ENCODE measurements at places on chromosomes 7 and 10.

DNA sequence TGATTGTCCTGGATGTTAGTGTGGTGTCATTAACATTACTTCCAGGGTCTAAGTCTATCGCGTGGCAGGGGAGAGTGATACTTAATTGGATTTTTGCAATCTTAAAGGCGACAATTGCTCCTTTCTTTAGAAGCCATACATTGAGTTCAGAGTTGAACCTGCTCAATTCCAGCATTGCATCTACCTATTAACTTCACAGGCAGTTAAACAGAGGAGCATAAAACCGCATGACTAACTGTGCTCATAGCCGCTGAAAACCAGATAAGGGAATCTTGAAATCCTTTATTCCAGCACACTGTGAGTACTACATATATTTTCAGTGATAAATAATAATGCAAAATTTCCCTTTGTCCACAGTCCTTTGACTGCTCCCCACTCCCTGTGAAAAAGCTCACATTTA, 255.3 kb downstream of the STK31 start:
- no peak for DNase-seq

DNA sequence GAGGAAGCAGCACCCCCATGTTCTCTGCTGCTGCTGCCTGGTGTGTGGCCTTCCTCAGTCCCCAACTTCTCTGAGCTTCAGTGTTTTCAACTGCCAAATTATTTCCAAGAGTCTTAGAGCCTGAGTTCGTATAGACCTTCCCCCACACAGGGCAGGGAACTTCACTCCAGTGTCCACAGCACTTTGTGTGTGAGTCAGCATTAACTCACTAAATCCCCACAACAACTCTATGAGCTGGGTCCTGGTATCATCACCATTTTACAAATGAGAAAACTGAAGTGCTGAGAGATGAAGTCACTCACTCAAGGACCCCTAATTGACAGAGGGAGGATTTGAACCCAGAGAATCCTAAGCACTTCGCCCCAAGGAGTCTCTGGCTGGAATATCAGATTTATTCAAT, 48.3 kb downstream of the ADCYAP1R1 start:
- DNase-seq: no peak

DNA sequence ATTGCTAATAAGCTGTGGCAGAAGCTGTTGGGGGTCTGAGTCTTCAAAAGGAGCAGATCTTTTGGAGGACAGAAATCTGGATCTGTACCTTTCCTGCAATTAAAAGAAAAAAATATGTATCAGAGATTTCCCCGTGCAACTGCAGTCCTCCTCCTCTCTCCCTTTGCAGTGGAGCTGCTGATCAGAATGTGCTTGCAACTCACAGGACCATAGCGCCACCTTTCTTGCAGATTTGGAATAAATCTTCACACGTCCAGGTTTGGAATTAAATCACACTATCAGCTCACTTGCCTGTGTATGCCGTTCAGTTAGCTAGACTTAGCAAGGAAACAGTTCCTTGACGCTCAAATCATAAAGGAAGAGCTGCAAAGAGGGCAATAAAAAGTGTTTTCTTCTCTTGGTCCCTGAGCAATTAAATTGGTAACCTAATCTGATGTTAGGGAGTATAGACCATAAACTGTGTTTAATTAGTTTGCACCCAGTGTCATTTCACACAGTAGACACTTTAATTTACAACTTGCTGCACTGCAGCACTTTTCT, 77.4 kb downstream of the PON1 start:
- DNase-seq: no peak

DNA sequence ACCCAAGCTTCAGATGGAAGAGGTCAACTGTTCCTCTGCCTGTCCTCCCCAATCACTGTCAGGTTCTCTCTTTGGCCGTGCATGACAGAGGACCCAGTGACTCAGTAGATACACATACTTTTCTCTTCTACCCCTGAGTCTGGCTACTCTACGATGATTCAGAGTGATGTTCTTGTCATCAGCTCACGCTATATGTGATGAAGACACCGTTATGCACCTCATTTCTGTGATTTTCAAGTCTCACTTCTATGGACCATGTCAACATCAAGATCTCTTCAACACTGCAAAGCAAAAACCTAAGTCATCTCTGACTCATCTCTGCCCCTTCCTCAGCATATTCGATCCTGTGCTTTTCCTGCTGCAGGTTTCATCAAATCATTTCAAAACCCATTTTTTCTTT, 76.6 kb upstream of the DGKI start:
- DNase-seq: no peak
